ENCODE measurements at places on chromosomes 3 and 15. TPM values are rescaled to one million over a fixed set of nuclear protein-coding genes. Genes with fewer than 3 reads are reported as not detected.

Gene TEX55
- total RNA-seq = not detected

Gene SH3GL3
- 0.27 TPM for total RNA-seq

Gene ZKSCAN7
- 1.9 TPM for total RNA-seq

DNA sequence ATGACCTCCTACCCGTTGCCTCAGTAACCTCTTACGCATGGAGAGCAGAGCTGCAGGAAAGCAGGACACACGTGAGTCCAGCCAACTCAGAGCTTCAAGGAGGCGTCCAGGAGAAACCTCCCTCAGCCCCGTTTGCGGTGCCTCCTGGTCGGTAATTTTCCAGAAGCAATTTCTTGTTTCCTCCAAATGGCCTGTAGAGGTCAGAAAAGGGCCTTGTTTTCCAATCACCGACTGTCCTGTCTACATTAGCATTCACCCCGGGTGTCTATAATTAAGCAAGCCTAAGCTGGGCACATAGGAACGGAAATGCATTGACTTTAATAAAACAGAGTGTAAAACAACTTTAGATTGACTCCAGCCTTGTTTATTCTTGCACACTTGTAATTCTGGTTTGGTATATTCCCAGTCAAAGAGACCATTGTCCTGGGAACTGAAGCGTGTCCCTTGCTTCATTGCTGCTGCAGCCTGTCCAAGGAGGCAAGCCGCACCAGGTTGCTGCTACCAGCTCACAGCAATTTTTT is 836.2 kb downstream of the AGBL1 start:
- peak; percentile 79 for DNase-seq

- DNase-seq = peak; percentile 26
Observed at GRCh38 chr3:20185331-20185678, 701 bp downstream of the SGO1 start.

DNA sequence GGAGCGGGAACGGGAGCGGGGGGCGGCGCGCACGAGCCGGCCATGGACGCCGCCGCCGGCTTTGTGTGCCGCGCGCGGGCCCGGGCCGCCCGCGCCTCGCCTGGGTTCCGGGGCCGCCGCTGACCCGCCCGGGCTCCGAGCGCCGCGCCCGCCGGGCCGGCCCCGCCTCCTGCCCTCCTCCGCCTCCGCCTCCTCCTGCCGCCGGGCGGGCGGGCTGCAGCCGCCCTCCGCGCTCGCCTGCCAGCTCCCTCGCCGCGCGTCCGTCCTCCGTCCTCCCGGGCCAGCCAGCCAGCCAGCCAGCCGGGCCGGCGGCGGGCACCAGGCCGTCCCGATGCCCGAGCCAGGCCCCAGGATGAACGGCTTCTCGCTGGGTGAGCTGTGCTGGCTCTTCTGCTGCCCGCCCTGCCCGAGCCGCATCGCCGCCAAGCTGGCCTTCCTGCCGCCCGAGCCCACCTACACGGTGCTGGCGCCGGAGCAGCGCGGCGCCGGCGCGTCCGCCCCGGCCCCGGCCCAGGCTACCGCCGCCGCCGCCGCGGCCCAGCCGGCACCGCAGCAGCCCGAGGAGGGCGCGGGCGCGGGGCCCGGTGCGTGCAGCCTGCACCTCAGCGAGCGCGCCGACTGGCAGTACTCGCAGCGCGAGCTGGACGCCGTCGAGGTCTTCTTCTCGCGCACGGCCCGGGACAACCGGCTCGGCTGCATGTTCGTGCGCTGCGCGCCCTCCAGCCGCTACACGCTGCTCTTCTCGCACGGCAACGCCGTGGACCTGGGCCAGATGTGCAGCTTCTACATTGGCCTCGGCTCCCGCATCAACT is at the start of gene ABHD17C:
ABHD17C (plus strand) TSS at position 212 of the 812 bp plus-strand sequence; CDS start at position 332, 120 bp downstream.
- peak; percentile 51 for DNase-seq

Measured in M059J (cell line).